NCI-H1092 treated with DMSO at 0.1 percent for 48 hours (cell line): ENCODE measurements at places on chromosomes 7 and 10.
A peak's percentile ranks its signal among the peaks of the same experiment; 100 is the strongest.

DNA sequence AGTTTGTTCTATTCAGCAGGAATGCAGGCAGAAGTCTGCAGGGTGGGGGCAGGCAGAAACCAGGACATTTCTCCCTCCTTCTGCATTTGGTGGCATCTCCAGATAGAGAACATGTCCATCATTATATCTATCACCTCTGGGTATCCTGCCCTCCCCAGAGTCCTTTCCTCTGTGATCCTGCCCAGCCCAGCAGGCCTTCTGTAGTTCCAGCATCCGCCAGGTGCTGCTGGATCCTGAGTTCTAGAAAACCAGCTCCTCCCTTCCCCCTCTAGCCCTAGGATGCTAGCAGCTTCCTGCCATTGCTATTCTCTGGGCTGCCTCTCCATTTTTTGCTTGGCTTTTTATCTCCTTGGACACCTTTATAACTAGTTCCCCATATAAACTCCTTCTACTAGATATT is 180.3 kb downstream of the KCNMA1 start:
- no peak for DNase-seq

GRCh38 chr10:122798704-122799231 is 46.9 kb downstream of the CUZD1 start:
- no peak for DNase-seq

DNA sequence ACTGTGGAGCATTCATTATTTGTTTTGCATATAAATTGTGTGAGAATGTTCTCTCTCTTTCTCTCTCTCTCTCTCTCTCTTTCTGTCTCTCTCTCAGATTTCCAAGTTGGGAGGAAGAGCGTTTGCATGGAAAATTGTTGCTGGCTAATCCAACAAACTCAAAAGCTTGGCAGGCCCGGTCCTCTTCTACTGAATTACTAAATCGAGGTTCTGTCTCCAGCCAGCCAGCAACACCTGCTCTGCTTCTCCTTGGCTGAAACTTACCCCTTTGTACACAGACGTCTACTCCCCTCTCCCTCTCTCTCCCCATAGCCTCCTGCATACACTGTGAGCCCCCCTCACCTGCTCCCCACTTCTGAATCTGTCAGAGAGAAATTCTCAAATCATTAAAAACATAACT is 996.4 kb upstream of the AUTS2 start:
- peak; percentile 53 for DNase-seq

- no peak for DNase-seq
Observed at GRCh38 chr7:38189231-38189938, 11.3 kb downstream of the STARD3NL start.

DNA sequence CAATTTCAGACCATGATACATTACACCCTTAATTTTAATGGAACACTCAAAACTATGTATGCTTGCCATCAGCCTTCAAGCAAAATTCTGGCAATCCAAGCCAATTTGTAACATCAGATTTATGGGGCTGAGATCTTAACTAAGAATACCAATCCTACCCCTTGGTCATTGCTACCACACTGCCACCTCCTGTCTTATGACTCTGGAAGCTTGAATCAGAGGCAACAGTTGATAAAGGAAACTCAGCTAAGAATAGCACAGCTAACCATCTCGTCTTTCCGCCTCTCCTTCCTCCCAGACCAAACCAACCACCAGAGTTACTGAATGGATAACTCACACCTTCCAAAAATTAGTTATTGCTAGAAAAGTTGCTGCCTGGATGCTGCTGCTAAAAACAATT is 7.4 kb downstream of the IGF2BP3 start:
- no peak for DNase-seq

DNA sequence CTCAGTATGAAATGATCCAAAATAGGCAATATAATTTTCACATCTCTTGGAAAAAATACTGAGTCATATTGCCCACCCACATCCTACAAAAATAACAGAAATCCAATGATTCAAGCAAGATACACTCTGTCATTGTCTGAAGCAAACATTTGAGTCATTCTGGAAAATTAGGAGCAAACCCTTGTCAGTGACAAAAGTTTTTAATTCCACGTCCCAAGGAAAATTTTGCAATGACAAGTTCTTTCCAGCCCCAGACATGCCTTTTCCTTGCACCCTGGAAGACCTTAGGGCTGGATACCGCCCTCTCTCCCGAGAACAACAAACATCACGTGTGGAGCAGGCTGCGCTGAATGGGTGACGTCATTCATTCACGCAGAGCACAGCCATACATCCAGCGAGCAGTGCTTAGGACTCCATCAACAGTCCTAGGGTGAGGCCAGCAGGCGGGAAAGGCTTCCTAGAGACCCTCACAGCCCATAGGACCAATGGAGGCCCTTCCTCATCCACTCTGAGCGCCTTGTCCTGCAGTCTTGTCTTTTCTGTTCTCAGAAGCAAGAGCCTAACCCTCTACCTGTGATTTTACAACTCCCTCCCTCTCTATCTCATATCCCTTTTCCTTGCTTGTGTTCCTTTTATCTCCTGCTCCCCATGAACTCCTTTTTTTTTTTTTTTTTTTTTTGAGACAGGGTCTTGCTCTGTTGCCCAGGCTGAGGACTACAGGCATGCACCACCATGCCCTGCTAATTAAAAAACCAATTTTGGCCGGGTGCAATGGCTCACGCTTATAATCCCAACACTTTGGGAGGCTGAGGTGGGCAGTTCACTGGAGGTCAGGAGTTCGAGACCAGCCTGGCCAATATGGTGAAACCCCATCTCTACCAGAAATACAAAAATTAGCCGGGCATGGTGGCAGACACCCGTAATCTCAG is 23.5 kb upstream of the KDM7A start:
- DNase-seq, result no peak

- DNase-seq, result no peak
Observed at GRCh38 chr10:30630571-30630970, 1.0 kb upstream of the LYZL2 start.

DNA sequence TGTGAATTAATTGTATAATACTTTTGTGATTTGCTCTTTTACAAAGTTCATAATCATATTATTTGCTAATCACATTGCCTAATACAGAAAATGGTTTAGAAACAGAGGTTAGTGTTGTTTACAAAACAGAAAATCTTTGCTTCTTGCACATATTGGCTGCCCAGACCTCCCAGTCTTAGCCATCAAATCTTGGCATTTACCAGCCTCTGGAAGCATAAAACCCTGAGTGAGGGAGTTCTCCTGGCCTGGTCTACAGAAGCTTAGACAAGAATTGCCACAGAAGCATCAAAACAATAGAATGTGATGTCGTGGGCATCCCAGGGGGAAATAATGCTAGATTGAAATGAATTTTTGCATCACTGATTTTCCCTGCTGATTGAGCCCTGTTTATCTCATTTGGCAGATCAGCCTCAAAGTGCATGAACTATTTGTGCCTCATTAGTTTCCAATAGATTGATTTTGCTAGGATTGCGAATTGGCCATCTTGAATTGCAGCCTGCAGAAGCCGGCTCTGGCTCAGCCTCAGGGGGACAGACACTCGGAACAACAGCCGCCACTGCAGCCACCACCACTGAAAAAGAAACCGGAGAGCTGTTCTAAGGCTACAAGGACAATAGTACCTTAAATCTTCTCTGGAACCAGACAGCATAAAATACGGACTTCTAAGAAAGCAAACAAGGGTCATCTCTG is 11.1 kb upstream of the SORBS1 start:
- DNase-seq, result no peak

GRCh38 chr7:27478556-27478955 is 184.1 kb downstream of the HIBADH start:
- DNase-seq, result no peak
